ENCODE measurements at places on chromosomes 3 and 15.
A peak's percentile ranks its signal among the peaks of the same experiment; 100 is the strongest.

- no peak for DNase-seq
These were observed 64.8 kb upstream of the SEC61A1 start for GRCh38 chr3:127987309-127987995.

DNA sequence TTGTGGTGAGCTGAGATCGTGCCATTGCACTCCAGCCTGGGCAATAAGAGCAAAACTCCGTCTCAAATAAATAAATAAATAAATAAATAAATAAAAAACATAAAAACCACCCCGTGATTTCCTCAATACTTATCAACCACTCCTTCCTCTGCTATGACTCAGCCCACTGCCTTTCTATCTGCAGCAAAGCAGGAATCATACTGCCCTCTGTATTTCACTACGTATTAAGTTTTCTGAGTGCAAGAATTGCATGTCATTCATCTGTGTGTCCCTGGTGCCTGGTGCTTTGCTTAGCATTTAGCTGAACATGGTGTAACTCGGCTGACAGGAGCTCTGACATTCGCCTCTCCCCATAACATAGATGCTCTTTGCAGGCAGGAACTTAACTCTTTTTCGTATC is 7.1 kb downstream of the LSG1 start:
- no peak for DNase-seq

GRCh38 chr15:82298520-82298919 is 35.9 kb downstream of the SAXO2 start:
- no peak for DNase-seq

GRCh38 chr15:37425541-37425940 is 325.2 kb upstream of the MEIS2 start:
- peak; percentile 90 for DNase-seq

- peak; percentile 1 for DNase-seq
These were observed 55.2 kb upstream of the GBE1 start for GRCh38 chr3:81816473-81817250.

DNA sequence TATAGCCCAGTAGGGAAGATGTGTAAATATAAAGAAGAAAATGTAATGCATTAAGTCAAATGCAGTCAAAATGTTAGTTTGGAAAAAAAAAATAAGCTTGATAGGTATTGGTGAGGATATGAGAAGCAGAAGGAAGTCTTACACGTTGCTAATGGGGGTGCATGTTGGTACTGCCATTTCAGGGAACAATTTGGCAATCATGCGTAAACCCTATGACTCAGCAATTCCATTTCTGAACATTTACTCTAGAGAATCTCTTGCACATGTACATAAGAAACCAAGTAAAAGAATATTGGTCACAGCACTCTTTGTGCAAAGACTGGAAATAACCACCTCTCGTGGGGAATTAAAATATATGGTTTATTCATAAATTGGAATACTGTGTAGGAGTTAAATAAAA is 35.5 kb upstream of the TIMP4 start:
- peak; percentile 71 for DNase-seq

DNA sequence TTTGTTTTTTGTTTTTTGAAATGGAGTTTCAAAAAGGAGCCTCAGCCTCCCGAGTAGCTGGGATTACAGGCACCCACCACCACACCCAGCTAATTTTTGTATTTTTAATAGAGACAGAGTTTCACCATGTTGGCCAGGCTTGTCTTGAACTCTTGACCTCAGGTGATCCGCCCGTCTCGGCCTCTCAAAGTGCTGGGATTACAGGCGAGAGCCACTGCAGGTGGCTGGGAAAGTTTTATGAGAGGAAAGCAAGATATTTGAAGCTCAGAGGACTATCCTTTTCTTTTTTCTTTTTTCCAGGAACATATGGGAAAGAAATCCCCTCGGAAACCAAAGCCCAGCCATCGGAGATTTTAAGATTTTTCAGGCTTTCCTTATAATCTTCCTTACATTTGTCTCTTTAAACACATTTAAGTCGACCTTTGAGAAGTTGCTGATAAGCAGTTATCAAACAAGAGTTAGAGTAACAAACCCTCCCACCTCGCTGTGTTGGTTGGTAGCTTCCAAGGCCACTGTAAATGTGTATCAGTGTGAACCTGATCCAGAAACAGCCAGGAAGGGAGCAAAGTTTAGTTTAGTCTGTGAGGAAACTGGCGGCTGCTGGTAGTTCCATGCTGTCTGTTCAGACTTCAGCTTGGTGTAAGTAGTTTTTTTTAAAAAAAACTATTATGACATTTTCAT is 34.5 kb upstream of the MAP3K13 start:
- no peak for DNase-seq

GRCh38 chr3:184764191-184764590 is 47.8 kb upstream of the VPS8 start:
- no peak for DNase-seq

- no peak for DNase-seq
These were observed 7.5 kb upstream of the TMEM40 start for GRCh38 chr3:12766541-12766940.

- no peak for DNase-seq
These were observed 348.5 kb upstream of the SOX2 start for GRCh38 chr3:181363231-181363630.

DNA sequence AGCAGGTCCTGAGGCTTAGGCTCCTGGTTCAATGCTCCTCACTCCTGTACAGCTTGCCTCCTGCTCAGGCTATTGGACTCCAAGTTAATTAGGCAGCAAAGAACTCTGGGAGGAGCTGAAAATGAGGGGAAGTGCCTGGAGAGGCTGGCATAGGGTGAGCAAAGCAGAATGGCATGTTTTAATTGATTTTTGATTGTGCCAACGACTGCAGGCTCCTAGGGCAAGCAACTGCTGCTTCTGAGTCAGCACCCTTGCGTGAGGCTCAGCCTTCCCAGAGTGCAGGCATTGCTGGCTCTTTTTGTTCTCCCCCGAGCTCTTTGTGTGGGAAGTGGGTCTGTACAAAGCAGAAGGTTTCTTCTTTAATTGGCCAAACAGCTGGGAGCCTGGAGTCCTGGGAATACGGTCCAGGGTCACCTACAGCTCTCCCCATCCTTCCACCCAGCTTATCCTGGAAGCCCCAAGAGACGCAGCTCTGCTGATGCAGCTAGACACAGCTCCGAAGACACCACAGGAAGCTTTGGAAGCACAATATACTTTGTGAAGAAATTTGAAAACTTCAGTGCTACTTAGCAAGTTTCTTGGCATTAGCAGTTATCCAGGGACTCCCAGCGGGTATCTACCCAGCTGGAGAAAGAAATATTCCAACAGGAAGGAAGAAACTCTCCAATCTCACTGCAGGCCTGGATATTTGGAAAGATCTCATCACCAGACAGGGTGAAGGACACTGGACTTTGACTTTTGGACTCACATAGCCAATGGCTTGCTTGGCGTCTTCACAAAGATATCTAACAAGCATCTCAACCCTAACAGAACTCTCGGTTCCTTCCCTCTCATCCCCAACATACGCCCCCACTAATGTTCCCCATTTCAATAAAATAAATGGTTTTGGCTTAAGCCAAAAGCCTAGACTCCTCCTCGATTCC is 76.8 kb downstream of the BDH1 start:
- peak; percentile 72 for DNase-seq

DNA sequence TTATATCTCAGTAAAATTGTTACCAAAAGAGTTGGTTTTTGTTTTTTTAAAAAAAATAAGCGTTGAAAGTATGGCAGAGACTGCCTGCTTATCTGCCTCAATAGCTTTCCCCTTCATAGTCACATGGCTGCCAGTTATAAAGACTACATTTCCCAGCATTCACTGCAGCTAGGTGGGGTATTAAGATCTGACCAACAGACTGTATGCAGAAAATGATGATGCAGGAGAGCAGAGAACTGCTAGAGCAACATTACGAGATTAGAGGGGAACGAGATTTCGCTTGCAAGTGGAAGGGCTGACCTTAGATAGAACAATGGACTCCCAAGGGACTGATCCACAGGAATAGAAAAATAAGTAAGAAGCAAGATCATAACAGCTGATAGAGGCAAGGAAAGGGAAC is 14.3 kb downstream of the RHOA start:
- peak; percentile 42 for DNase-seq

GRCh38 chr3:55434789-55435188 is 52.3 kb downstream of the WNT5A start:
- peak; percentile 36 for DNase-seq

DNA sequence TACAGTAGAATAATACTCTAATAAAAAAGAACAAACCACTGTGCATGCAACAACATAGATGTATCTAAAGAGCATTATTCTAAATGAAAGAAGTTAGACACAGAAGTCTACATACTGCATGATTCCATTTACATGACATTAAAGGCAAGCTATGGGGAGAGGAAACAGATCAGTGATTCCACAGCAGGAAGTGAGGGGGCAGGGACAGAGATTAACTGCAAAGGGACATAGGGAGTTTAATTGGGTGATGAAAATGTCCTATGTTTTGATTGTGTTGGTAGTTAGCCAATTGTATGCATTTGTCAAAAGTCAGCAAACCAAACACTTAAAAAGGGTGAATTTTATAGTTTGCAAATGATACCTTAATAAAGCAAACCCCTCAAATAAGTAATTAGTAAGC is 13.8 kb downstream of the CRYGS start:
- DNase-seq, result no peak

GRCh38 chr3:56443372-56443771 is 24.9 kb downstream of the ERC2 start:
- no peak for DNase-seq

DNA sequence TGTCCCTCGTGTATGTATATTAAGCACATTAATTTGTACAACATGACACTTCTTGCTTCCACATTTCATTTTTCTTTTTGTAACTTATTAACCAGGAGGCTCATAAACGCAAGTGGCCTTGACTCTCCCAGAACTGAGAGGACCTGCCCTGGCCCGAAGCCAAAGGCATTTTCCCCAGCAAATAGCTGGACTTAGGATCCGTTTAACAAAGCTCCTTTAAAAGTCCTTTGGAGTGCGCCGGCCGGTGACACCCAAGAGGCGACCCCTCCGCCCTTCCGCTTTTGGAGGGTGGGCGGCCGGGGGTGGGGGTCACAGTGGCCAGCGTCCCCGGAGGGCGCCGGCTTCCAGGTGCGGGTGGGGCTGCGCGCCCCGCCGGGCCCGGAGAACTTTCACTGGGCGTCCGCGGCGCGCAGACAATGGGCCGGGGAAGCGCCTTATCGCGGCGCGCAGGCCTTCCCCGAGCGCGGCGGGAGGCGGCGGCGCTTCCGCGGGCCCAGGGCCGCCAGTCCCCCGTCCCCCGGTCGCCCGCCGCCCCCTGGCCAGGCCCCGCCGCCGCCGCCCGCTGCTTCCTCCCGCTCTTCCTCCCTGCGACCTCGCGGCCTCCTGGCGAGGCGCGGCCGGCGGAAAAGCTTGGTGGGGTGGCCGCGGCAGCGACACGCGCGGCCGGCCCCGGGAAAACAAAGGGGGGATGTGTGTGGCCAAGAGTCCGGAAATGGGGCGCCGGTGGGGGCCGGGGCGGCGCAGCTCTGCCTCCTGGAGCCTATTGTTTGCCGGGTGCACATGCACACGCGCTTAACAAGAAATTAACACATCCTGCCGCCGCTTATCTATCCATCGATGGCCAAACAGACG is 613.4 kb downstream of the MCTP2 start:
- peak; percentile 26 for DNase-seq

GRCh38 chr3:98433764-98434163 is 29.2 kb upstream of the OR5K1 start:
- DNase-seq, result no peak

DNA sequence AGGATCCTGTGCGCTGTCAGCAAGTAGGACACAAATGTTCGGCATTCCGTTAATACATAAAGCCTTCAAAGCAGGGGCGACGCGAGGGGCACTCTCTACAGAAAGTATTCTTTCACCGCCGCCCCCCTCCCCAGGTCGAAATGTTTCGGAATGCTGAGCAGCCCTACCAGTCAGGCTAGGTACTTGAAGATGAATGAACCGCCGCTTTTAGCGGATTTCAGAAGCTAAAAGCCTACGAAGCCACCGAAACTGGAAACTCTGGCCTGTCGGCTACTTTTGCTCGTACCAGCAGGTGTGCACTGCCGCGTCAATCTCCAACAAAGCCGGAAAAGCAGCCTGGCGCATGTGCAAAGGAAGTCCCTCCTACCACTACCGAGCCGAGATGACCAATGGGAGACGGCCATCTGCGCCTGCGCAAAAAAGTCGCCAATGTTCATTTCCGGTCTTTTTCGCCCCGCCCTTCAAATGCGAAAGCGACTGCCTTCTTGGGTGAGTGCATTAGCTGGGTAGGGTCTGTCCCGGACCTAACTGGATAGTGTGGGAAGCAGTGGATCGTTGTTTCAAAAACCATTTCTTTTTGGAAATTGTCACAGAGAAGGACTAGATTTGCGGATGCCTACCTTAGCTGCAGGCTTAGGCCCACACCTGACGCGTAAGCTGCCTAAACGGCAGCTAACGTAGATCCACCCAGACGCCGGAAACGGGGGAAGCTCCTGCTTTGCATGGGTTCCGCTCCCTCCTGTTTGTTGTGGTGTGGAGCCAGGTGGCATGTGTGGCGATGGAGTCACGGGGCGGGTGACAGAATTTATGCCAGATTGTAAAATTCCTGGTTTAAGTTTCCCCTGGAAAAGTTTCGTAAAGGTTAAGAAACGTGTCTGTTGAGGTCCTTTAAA is at the start of gene WDR5B:
Gene WDR5B (minus strand): TSS at position 301 of the 893 bp plus-strand sequence. CDS start 534 bp downstream, outside the sequence.
- DNase-seq, result peak; percentile 96

GRCh38 chr3:192106543-192106942 is 620.8 kb downstream of the FGF12 start:
- DNase-seq, result no peak

DNA sequence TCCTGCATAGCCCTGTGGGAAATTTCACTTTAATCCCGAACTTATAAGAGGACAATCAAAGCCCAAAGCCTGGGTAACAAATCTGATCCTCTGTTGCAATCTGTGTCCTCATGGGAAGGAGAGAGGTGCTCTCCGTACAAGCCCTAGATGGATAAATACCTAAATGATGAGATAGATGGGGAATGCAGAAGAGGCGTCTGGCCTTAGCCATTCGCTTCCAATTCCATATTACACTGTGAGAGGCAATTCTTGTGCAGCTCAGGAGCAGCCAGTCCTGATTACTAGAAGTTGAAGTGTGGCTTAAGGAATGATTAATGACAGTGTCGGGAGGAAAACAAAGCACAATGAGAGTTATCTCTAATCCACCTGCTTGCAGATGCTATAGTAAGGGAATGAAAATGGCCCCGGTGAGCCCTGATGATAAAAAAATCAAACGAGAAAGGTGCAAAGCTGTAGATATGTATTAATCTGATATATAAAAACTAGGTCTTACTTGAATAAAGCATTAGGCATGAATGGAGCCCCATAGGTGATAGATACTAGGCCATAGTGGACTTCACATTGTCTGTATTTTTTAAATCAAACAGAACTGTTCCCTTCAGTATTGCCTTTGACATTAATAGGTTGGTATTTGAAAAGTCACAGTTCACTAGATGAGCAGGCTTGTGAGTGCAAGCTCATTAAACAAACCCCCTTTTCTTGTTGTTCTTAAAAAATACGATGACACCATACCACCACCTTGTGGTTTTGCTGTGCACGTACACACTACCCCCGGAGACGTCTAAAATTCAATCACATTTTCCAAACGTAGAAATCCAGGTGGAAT is 54.2 kb upstream of the TMCO5A start:
- peak; percentile 81 for DNase-seq

DNA sequence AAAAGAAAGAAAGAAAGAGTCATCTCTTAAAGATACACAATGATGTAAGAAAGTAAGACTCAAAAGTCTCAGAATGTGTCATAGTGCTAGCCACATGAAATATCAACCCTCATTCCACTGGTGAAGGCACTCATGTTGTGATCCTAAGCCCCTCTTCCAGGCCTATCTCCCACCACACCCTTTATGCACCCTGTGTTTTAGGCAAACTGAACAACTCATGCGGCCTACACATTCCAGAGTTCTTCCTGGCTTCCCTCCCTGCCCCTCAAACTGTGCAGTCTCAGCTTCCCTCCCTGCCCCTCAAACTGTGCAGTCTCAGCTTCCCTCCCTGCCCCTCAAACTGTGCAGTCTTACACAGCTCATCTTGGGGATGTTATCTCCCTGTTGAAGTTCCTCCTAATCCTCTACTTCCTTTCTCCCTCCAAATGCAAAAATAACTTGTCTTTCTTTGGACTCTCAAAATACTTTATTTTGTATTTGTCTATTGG is 69.0 kb upstream of the FNDC3B start:
- DNase-seq, result peak; percentile 74

Measured in fibroblast of skin of back (primary cell).